Activated T-helper 1 cell treated with anti-CD3 and anti-CD28 coated beads, Interleukin-2, amount 50 U/mL, for 16 hours (primary cell): ENCODE measurements at places on chromosomes 5 and 9.

DNA sequence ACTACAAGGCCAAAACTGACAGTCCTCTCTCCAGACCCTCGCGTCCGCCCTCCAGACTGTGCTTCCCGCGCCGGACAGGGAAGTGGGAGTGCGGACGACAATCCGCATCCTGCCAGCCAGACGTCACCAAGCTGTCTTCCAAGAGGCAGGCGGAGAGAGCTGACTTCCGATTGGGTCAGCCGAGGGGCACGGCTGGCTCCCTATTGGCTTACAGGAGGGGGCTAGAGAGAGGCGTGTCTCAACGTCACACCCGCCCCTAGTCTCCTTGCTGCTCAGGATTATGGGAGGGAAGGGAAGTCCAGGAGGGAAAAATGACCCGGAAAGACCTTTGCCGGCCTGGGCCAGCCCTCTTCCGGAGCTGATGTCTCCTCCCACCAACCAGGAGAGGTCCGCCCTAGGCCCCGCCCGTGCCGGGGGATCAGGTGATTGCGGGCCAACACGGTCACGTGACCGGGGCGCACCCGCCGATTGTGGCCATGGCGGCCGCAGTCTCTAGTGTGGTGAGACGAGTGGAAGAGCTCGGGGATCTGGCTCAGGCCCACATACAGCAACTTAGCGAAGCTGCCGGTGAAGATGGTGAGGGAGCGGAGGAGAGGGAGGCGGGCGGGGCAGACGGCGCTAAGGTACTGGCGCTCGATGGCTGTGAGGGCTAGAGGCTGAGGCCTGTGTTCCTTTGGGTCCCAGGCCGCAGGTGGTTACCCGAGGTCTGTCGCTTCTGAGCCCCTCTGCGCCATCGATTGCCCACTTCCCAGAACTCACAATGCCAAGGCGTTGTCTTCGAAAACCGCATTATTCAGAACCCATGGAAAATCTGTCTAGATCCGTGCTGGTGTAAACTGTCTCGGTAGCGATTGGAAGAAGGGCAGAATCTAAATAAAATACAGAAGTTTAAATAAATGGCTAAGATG is at the start of gene RIMOC1:
RIMOC1 (plus strand) TSS at position 453 of the 908 bp plus-strand sequence; CDS start at position 477, 24 bp downstream.
- DNase-seq: peak; percentile 97

DNA sequence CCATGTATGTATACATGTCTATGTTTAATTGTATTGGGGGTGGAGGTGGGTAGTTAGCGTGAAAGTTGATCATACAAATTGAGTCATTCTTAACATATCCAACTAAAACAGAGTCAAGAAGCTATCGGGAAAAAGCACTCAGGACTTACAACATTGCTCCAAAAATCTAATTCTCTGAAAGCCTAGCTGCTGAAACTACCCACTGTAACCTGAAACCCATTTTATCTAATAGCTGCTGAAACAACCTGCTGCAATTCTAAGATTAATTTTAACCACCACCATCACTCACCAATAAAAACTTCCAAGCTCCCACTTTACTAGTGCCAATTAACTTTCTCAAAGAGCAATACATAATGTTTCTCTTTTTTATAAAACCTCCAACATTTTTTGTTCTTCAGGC is 32.2 kb downstream of the KCNV2 start:
- DNase-seq: no peak

GRCh38 chr5:116727248-116727647 is 152.6 kb upstream of the SEMA6A start:
- no peak for DNase-seq

GRCh38 chr9:128409978-128410377 is 10.7 kb upstream of the CERCAM start:
- no peak for DNase-seq

DNA sequence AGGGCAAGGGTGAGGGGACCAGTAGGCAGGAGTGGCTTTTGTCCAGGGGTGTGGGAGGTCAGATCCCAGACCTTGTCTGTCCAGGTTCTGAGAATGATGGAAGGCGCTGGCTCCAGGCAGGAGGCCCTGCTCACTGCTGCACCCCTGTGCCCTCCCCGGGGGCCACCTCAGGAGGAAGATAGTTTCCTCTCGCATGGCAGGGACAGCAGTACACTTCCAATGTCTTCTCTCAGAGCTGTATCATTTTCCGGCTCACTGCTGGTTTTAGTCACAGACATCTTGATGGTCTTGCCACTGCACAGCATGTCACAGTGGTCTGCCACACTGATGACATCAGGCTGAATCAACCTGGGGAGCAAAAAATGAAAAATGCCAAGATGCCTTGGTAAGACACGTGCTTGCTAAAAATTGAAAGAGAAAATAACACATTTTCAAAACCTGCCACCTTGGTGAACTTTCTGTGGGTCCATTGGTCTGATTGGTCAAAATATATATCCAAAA is 3.3 kb upstream of the SLC6A3 start:
- DNase-seq: no peak

- no peak for DNase-seq
These were observed 1703.8 kb downstream of the MAT2B start for GRCh38 chr5:165209101-165209727.

- DNase-seq: no peak
These were observed 4.0 kb downstream of the MAT2B start for GRCh38 chr5:163509291-163509951.

DNA sequence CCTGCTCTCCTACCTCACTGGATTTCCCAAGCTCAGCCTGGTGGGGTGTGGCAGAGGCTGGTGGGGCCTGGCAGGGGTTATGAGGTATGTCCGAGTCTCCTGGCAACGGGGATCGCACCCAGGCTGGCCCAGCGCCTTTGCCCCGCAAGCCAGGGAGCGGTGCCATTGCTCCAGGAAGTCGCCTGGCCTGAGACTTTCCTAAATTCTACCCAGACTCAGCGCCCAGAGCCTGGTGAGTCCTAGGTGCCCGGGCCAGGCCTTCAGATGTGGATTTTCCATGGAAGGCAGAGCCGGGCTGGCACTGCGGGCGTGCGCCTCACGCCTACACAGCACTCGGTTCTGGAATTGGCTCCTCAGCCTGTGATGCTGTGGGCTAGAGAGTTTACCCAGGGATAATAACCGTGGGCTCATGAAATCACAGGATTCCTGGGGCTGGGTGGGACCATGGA is 155.4 kb upstream of the COL5A1 start:
- DNase-seq: no peak

- DNase-seq: no peak
These were observed 704 bp upstream of the LHX6 start for GRCh38 chr9:122229485-122229837.

- DNase-seq: no peak
These were observed 127.0 kb downstream of the RPS23 start for GRCh38 chr5:82151204-82151603.

DNA sequence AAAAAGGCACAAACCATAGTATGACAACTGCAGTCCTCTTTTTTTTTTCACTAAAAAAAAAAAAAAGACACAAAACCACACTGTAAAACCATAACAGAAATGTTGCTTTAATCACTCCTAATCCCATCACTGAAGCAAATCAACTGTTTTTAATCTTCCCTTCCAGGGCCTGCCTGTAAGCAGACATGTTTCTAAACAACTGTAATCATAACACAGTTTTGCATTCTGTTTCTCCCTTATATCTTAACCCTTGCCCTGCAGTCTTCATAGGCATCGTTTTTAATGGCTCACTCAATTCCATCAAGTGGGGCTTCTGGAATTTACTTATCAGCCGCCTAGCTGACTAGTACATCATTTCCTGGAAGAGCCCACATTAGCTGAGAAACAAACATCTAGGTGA is 111.0 kb upstream of the SLC25A48 start:
- no peak for DNase-seq

DNA sequence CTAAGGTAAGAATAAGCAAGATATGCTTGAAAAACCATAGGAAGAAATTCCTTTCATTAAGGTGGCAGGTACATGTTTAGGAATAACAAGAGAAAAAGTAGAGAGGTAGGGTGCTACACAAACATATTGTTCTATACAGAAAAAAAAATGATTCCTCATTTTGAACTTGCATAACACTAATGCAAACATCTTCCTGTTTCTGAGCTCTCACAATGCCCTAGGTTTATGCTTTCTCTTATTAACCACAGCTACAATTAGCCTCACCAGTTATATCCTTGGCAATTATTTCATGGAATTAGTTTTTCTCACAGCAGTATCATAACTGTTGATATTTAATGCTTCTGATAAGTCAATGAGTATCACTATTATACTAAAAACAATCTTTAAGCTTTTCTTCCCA is 20.7 kb downstream of the CEMIP2 start:
- DNase-seq: no peak

GRCh38 chr9:84323858-84324257 is 16.7 kb downstream of the SLC28A3 start:
- DNase-seq: no peak

DNA sequence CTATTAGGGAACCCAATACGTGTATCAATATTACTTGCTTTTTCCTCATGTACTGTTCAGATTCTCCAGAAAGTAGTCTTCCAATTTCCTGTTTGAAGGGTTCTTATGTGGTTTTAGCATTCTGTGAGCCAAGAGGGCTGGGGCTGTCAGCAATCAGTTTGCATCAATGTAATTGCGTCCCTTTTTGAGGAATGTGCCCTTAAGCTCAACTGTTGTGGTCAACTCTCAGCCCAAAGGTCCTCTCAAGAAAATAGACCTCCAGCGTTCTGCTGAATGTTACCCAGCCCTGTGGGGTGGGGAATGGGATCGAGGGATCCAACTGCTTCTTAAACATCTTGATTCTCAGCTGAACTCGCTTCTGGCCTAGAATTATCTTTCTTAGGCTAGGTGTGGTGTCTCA is 43.8 kb upstream of the CDK20 start:
- DNase-seq: no peak

DNA sequence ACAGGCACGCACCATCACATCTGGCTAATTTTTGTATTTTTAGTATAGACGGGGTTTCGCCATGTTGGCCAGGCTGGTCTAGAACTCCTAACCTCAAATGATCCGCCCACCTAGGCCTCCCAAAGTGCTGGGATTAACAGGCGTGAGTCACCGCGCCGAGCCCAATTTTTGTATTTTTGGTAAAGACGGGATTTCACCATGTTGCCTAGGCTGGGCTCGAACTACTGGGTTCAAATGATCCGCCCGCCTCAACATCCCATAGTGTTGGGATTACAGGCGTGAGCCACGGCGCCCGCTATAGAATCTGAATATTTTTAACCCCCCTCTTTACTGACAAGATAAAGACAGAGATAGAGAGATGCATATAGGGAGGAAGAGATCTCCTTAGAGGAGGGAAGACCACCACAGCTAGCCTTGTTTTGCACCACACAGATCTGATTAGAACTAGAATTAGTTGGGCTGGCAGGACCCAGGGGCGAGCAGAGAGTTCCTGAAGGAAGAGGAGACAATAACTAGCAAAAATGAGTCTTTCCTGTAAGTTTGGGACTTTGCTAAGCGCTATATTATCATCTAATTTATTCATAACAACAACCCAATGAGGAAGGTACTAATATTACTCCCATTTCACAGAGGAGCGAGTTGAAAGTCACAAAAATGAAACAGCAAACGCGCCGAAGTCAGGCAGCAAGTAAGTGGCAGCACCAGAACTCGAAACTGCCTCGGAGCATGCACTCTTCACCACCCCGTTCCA is 1.5 kb upstream of the ANKHD1 start:
- no peak for DNase-seq
